ENCODE measurements at places on chromosomes 12 and 14.

GRCh38 chr14:94269156-94269555 is 23.9 kb downstream of the SERPINA10 start:
- DNase-seq = no peak

DNA sequence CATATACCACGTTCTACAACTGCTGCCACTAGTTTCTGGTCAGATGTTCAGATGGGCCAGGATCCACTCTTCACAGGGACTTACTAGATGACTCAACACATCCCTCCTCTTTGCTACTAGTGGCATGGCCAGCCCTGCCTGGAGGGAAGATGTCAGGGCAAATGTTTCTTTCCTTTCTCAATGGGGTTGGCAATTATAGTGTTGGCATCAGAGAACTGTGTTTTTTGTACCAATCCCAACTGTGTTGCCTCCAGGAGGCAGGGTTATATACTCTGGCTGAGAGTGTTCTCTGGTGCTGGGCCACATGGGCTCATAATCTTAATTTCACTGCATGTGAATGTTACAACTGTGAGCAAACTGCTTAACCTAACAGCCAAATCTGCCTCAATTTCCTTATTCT is 69.9 kb upstream of the AVPR1A start:
- no peak for DNase-seq

DNA sequence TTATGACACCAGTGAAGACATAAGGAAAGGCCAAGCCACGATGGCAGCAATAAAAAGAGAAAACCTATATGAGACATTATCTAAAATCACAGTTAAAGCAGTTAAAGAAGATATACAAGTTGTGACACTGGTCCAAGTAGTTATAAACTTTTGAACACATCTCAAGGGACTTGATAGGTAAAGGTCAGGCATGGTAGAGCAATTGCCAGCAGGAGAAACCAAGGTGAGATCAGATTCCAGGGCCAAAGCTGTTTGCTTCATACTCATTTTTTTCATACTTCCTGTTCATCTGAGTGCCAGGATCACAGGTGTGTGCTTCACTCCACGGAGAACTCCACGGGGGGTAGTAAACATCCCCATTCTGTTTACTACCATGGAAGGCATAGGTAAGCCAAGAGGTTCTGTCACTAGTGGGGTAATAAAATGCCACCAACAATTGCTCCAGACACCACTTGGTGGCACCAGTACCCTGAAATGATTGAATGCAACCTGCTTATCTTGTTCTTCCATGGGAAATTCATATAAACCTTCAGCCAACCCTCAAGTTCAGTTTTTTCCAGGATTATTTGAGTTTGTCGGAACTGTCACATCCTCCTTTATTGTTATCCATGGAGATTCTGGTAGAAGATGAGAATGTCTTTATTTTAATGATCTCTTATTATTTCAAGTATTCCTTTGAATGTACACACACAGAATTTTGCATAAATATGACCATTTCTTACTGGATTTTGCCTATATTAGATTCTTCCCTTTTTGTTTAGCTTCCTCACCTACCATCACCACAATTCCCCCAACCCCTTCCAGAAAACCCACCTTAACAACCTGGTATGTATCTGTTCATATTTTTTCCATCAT is 59.2 kb upstream of the TSPAN8 start:
- no peak for DNase-seq

- no peak for DNase-seq
Observed at GRCh38 chr12:132321321-132322118, 7.9 kb downstream of the GALNT9 start.

GRCh38 chr12:132151145-132151765 is 7.0 kb downstream of the NOC4L start:
- no peak for DNase-seq

DNA sequence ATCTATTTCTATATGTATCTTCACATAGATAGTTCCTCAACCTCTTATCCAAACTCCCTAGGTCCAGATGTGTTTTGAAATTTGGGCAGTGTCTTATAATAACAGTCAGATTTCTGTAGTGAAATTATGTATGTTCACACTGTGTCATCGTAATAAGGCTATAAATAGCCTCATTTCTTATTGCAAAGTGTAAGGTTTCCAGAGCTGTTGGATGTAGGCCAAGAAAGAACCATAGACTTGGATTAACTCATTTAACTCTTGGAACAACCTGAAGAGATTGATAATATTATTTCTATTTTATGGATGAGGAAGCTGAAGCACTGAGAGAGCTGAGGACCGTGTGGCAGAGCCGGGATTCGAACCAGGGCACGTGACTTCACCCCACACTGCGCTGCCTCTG is 49.0 kb upstream of the PIWIL1 start:
- DNase-seq = no peak

DNA sequence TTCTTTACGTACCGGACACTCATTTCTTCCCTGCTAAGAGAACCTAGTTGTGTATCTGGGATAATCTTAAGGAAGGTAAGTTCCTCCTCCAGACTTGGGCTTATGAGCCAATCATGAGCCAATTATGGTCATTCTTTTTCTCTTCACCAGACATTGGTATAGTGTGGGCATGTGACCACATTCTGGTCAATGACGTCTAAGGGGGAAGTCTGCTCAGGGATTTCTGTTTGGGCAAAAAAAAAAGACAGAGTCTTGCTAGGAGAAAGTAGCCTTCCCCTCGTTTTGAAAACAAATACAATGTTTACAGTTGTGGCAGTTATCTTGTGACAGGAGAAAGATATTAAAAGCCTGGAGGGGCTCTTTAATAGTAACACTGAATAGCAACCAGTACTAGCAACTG is 20.1 kb upstream of the PLXNC1 start:
- no peak for DNase-seq

GRCh38 chr14:74563233-74563585 is 48.8 kb downstream of the LTBP2 start:
- DNase-seq = no peak

DNA sequence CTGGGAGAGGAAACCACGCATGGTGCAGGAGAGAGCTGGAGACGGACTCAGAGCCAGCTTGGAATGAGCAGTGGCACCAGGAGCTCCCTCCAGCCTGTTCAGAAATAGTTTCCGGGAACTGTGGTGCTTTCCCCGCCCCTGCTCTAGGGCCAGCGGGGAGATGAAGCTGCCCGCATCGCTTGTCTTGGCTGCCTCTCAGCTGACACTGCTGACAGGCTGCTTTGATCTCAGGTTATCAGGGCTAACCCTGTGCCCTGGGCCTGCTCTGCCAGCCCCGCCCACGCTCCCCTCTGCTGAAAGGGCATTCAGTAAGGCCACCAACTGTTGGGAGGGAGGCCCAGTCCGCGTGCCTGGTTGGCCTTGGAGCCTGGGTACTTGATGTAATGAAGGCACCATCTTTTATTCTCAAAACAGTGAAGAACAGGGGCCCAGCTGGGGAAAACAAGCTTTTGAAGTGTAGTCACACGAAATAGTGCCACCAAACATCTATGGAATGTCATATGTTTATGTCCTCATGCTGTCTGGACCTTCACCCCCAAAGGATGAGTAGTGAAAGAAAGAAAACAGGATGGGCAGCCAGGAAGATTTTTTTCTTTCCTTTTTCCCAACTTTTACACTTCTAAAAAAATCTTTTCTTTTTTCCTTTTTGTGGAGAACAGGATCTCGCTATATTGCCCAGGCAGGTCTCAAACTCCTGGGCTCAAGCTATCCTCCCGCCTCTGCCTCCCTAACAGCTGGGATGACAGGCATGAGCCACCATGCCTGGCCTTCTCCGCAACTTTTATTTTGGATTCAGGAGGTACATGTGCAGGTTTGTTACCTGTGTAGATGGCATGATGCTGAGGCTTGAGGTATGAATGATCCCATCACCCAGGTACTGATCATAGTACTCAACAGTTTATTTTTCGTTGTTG is 115.9 kb upstream of the TBX3 start:
- DNase-seq = no peak

Data from GM12878 (cell line).